ENCODE measurements at places on chromosomes 13 and 19.

DNA sequence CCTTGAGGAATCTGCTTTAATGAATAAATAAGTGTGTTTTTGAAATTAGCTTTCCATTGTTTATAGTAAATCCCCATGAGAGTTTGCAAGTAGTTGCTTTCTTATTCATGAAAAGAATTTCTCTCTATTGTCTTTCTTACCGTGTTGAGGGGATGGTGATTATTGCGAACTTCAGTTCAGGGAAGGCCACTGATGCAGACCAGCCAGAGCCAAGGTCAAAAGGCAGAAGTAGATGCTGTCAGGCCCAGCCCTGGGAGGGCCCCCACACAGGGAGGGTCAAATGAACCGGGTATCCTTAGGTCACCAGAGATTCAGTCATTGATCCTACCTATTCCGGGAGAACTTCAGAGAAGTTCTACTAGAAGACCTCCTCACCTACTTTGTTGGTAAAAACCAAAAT is 185.9 kb downstream of the NUFIP1 start:
- DNase-seq, result no peak

GRCh38 chr19:56294549-56294948 is 20.1 kb downstream of the ZSCAN5A start:
- no peak for DNase-seq

GRCh38 chr19:17348700-17349099 is 11.3 kb downstream of the GTPBP3 start:
- DNase-seq, result no peak

- no peak for DNase-seq
Observed at GRCh38 chr13:31891472-31891871, 140.1 kb upstream of the FRY start.

GRCh38 chr13:86900906-86901305 is 770.3 kb upstream of the SLITRK5 start:
- no peak for DNase-seq

DNA sequence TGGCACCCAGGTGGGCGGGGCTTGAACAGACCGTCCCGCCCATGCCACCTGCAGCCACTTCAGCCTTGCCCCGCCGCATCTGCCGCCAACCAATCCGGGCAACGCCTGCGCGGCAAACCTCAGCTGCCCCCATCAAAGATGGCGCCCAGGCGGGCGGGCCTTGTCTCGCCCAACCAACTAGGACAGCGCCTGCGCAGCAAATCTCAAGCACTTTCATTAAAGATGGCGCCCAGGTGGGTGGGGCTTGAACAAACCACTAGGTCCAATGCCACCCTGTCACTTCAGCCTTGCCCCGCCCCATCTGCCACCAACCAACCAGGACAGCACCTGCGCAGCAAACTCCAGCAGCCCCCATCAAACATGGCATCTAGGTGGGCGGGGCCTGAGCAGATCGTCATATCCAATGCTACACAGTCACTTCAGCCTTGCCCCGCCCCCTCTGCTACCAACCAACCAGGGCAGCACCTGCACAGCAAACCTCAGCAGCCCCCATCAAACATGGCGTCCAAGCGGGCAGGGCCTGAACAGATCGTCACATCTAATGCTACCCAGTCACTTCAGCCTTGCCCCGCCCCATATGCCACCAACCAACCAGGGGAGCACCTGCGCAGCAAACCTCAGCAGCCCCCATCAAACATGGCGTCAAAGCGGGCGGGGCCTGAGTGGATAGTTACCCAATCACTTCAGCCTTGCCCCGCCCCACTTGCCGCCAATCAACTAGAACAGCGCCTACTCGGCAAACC is 1.4 kb downstream of the PEG3 start:
- no peak for DNase-seq

- no peak for DNase-seq
Observed at GRCh38 chr13:98927951-98928927, 49.6 kb downstream of the DOCK9 start.

GRCh38 chr19:35447606-35448469 is at the start of gene FFAR2:
TSS of gene FFAR2 (plus strand) at chr19:35448257. CDS start at chr19:35449715, 1,458 bp downstream.
- DNase-seq, result no peak

GRCh38 chr19:18605196-18605545 is 1.4 kb downstream of the CRLF1 start:
- no peak for DNase-seq

- DNase-seq, result no peak
Observed at GRCh38 chr19:48619692-48620585, 633 bp downstream of the SPHK2 start.

- DNase-seq, result no peak
Observed at GRCh38 chr19:2514981-2515518, 39.1 kb downstream of the GADD45B start.

GRCh38 chr19:7787141-7787540 is 24.1 kb downstream of the CLEC4M start:
- DNase-seq, result no peak

GRCh38 chr19:3949997-3950859 is 17.4 kb downstream of the NMRK2 start:
- DNase-seq, result no peak

GRCh38 chr19:46469541-46470185 is 1.7 kb downstream of the PNMA8A start:
- DNase-seq, result no peak

- DNase-seq, result no peak
Observed at GRCh38 chr13:112248862-112249592, 127.1 kb upstream of the SPACA7 start.

DNA sequence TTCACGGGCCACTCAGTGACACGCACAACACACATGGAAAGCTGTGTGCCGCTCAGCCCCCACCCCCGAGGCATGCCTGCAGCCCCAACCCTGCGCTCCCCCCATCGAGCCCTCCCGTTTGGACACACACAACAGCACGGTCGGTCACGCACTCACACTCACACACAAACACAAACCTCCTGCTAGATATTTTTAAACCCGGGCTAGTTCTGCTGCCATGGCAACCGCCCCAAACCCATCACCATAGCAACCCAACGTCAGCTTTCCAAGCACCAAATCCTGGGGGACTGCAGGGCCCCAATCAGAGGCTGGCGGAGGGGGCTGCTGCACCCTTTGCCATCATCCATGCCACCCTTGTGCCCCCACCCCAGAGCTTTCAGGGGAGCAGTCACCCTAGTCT is 2.5 kb upstream of the NOVA2 start:
- no peak for DNase-seq

Measured in bone marrow (tissue), 2 donors.